ENCODE measurements at places on chromosomes 12 and 14.

GRCh38 chr14:75268633-75269550, 9.7 kb upstream of the FOS start:
- DNase-seq: no peak

DNA sequence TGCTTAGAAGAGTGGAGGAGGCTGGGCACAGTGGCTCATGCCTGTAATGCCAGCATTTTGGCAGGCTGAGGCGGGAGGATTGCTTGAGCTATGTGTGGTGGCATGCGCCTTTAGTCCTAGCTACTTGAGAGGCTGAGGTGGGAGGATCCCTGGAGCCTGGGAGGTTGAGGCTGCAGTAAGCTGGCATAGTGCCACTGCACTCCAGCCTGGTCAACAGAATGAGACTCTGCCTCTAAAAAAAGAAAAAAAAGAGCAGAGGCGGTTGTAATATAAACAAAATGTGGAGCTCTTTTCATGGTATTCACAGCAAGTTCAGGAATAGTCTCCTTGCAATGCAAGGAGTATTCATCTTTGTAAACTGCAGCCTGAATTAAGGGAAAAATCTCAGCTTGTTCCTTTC, 27.2 kb downstream of the ARID2 start:
- DNase-seq: no peak

- DNase-seq: no peak
Observed at GRCh38 chr12:6340032-6340638, 1.7 kb downstream of the TNFRSF1A start.

DNA sequence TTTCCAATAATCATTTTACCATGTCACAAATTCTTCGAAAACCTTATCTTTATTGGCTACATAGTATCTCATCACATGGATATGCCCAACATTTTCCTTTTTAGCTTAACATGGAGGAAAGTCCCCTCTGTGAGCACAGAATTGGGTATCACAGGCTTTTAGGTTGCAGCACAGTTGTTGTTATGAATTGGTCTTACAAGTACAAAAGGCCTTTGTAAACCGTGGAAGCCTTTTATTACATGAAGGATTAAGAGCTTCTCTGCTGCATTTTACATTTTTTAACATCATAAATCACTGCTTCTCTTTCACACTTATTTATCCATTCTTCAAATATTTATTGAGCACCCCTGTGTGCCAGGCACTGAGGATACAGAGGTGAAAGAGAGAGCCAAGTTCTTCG, 26.2 kb downstream of the UBE3B start:
- no peak for DNase-seq

DNA sequence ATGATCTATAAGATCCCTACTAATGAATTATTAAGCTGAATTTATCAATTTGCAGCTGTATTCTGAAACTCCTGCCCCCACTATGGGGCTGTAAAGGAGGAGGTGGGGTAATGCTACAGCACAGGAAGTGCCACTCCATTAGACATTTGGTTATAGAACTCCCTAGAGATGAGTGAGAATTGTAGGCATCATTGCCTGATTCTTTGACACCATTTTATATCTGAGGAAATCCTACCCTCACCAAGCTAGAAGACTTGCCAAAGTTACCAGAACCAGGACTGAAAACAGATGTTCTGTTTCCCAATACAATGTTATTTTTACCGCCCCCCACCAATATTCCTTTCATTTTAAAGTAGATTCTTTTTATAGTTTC, 182.4 kb downstream of the EGLN3 start:
- no peak for DNase-seq

- DNase-seq: no peak
Observed at GRCh38 chr14:53472306-53472705, 319.2 kb upstream of the DDHD1 start.

- no peak for DNase-seq
Observed at GRCh38 chr12:38350342-38351174, 34.0 kb downstream of the ALG10B start.

GRCh38 chr12:18953505-18953904, 176.0 kb upstream of the PLEKHA5 start:
- DNase-seq: no peak

DNA sequence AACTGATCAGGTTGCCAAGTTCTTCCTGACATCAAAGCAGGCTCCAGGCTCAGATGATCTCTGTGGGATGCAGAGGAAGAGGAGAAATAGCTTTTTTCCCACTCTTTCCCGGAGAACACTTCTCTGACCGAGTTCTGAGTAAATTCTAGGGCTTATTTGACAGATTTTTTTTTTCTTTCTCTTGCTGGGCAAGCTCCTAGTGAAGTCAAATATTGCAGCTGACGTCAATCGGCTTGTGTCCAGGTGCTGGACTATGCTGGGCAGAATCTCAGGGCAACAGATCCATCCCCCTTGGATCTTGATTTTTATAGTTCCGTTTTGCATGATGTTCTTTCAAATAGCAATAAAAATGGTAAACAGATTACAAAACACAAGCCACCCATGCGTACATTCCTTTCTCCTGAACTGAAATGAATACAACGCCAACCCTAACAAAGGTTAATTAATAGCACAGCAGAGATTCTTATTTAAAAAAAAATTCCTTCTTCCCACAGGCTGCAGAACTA, 182.2 kb downstream of the NOVA1 start:
- DNase-seq: no peak

DNA sequence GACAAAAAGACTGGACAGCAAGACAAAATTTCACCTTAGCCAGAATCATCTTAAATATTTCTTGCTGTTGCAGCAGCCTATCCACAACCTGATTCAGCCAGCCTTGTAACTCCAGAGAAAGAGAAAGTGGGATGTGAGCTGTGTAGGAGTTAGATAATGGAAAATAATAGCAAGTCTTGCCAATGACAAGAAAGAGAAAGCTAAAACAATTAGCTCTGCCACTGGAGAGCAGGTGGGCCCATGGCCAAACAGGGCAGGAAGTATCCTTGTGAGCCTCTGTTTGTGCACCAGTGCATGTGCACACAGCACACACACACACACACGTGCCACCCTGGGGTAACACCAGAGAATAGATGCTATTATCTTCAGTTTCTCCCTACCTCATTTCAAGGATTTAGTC, 106.0 kb upstream of the CCDC196 start:
- no peak for DNase-seq

DNA sequence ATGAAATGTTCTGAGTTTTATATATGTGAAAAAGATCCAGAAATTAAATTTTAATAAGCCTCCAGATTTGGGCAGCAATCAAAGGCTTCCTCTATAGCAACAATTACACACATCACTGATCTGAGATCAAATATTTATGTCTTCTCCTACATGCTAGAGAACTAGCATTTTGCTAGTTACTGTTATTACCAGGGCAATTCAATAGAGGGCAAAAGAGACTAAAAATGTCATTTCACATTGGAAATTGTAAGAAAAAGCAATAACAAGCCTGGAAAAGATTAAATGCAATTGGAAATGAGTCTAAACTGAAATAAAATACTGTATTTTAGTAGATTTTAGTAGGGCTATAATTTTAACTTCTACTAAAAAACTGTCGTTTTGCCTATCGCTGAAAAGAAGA, 32.6 kb upstream of the ANO6 start:
- no peak for DNase-seq

- no peak for DNase-seq
Observed at GRCh38 chr12:75724928-75725312, 213.5 kb upstream of the KRR1 start.

DNA sequence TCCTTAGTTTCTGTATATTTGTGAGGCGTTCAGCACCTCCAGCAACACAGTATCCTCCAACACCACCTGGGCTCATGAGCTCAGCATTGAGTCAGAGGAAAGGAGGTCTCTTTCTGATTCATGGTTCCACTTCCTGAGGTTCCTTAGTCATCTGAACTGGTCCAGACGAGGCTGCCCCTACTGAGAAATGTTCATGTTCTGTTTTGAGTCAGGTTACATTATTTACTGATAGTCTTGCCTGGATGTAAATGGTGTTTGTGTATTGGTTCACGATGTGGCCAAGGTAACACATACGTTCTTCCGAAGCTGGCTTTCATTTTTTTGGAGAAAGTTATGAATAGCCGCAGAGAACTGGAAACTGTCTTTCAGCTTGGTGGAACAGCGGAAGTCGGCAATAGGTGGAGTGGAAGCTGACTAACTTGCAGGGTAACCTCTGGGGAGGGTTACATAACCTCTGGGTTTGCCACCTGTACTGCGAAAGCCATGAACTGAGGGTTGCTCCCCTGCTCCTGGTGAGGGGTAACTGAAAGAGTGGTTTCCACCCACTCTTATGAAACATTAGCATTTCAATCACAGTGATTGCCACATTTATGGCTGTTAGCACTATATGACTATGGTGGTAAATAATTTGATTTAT, 42.2 kb upstream of the MANSC4 start:
- peak; percentile 44 for DNase-seq

DNA sequence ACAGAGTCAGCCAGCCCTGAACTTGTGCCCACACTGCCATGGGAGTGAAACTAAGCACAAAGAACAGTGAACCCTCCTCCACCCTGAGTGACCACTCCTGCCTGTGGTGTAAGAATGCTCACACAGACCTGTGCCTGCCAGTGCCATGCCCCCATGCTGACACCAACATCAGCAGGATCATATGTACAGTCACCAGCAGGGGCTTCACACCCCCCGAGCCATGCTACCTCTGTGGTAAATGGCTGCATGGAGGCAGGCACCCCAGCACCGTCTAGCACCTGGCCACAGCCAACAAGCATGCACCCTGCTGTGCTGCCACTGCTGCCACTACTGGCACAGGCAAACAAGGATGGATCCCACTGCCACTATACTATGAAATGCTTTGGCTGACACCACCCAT, 344.4 kb upstream of the CCDC196 start:
- DNase-seq: no peak

- DNase-seq: no peak
Observed at GRCh38 chr14:35934499-35934898, 108.4 kb downstream of the BRMS1L start.

GRCh38 chr12:132077322-132078100, 66.6 kb downstream of the DDX51 start:
- DNase-seq: no peak

- DNase-seq: no peak
Observed at GRCh38 chr12:39392154-39392925, 50.6 kb downstream of the KIF21A start.

DNA sequence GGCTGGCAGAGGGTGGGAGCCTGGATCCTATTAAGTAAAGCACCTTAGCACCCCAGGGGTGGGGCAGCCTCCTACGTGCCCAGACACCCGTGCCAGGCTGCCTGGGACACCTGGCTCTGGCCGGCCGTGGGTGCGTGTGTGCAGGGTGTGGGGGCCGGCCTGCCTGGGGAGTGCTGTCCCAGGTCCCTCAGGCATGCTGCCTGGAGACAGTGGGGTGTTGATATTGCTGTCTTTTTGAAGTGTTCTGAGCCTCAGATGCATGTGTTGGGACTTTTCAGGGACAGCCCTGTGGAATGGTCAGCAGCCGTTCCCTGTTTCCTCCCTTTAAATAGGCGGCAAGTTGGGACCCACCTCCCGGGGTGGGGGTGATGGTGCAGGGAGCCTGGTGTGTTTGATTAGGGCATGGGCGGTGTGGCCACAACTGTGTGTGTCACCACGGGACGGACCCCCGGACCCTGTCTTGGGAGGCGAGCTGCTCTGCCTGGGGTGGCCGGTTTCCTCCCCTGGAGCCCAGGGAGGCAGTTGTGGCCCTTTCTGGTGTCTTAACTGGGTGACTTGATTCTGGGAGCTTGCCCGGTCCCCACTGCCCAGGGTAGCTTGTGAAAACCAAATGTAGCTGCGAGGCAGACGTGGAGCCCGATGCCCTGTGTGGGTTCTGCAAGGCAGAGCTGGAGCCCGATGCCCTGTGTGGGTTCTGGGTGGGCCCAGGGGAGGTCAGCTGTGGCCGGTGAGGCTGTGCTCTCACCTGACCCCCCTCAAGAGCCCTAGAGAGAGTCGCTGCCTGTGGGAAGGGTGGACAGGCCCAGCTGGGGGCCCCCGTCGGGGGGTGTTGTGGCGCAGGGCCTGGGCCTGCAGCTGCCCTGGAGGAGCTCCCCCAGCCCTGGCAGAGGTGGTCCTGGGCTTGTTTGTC, 8.2 kb downstream of the ULK1 start:
- no peak for DNase-seq

GRCh38 chr12:42086031-42086430, 58.6 kb downstream of the GXYLT1 start:
- no peak for DNase-seq

DNA sequence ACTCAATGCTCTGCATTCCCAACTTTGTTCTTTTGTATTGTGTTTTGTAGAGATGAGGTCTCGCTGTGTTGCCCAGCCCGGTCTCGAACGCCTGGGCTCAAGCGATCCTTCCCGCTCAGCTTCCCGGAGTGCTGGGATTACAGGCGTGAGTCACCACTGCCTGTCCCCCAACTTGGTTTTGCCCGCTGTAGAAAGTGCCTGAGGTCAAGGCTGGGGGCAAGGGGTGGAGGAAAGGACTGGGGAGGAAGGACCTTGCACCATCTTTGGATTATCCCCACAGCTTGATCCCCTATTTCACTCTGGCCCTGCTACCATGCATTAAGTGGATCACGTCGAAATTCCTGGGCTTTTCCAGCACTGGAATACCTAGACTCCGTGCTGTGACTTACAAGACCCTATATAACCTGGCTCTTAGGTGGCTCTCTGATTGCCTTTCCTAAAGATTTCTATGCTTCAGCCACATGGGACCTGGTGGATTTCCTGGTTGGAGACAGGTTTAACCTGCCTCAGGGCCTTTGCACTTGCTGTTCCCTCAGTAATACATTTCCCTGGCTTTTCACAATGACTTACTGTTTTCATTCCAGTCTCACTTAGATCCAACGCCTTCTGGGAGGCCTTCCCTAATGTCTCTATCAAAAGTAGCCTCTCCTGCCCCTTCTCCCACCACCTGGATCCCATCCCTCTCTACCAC, 608 bp upstream of the PIANP start:
- no peak for DNase-seq

DNA sequence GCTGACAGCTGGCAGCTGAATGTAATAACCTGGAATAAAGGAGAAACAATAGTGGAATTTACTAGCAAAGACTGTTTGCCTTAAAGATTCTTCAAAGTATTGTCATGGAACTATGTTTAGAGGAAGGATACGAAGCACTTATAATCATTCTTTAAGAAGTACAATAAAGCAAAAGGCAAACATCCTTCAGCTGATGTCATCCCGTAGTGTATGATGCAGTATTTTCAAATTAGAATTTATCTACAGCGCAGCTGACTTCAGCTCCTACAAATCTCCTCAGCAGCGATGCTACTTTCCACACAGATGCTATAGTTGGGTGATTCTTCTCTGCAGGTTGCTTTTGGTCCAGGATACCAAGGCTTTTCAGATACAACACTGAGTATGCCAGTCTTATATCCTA, 31.5 kb downstream of the CLEC1A start:
- DNase-seq: no peak

DNA sequence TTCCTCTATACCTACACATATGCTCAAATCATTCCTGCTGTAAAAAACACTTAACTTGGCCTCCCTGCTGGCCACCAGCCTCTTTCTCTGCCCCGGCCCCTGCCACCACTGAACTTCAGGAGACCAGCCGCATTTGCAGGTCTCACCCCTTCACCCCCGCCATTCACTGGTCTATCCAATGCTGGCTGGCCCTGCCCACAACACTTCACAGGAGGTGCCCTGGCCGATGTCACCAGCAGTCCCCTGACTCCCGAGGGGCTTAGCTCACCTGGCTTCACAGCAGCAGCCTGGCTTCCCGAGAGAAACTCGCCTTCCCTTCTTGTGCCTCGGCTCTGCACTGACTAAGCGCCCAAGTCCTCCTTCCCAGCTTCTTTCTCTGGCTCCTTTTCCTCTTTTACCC, 7.5 kb downstream of the AK7 start:
- no peak for DNase-seq

- no peak for DNase-seq
Observed at GRCh38 chr12:109307051-109307450, 2.0 kb downstream of the FOXN4 start.

GRCh38 chr14:67986131-67986841, 166.7 kb downstream of the RAD51B start:
- no peak for DNase-seq

- no peak for DNase-seq
Observed at GRCh38 chr12:118830296-118830695, 151.0 kb upstream of the SRRM4 start.
